Ureter (tissue), 1 donor: ENCODE measurements at places on chromosomes 13 and 19. TPM values are rescaled to one million over a fixed set of nuclear protein-coding genes. Genes with fewer than 3 reads are reported as not detected.

DNA sequence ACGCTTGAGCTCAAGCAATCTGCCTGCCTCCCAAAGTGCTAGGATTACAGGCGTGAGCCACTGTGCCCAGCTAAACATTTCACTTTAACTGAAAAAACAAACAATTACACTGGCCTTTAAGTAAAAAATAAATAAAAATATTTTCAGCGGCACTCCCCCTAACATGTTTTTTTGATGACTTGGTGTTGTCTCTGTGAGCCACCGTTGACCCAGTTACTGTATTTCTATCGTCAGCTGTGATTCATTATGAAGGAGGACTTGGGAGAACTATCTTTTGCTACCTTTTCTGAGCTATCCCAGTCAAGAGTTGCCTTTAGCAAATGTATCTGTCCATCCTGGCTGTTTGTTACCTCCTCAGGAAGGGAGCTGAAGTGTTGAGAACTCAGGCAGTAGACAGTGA, 18.5 kb upstream of the C19orf33 start:
- no peak for DNase-seq

DNA sequence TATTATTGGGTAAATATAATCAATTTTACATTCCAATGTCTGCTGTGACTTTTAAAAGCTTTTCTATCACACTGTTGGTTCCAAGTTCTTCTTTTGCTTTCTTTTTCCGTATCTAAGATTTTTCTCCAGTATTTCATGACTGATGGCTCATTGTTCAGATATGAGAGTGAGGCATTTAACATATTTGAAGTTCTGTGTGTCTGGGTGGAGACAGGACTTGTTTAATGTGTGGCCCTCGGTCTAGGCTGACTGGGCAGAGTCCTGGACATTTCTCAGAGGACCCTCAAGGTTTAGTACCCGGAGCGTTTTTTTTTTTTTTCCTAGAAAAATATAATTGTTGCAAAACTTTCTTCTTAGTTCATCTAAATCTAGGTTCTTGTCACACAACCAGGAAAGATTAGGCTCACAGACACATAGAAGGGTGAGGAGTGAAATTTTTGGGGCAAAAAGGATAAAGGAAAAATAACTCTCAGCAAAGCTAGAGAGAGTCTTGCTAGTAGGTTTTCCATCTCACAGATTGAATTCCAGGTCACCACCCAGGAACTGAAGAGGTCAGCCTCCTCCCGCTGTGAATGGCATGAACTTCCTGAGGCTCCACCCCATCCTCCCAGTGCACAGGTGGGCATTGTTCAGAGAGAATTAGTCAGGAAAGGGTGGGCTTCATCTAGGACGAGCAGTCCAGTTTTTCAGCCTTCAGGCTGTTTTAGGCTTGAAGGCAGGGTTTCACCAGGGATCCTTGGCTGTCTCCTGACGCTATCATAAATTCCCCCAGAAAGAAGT, 1002.4 kb upstream of the PCDH9 start:
- no peak for DNase-seq

DNA sequence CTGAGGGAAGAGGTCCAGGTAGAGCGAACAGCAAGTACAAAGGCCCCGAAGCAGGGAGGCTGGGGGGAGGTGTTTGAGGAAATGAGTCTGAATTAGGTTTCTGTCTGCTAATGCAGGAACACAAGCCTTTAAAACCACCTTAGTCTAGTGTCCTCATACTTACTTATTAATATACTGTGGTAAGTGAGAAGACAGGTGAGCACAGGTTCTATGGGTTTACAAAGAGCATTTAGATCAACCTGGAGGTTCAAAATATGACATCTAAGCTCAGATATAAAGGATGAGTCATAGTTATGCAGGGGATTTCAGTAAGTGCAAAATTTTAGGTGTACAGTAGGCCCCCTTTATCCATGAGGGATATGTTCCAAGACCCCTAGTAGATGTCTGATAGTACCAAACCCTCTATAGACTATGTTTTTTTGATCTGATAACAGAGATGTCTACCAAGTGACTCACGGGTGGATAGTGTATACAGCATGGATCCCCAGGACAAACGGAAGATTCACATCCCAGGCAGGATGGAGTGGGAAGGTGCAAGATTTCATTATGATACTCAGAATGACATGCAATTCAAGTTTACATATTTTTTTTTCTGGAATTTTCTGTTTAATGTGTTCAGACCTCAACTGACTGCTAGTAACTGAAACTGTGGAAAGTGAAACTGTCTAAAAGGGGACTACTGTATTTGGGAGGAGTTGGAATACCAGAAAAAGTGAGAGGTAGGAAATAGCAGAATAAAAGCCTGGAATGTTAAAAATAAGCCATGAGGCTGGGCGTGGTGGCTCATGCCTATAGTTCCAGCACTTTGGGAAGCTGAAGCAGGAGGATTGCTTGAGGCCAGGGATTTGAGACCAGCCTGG, 18.2 kb upstream of the MED4 start:
- no peak for DNase-seq

- no peak for DNase-seq
These were observed 19.5 kb upstream of the TRPC4 start for GRCh38 chr13:37889102-37889501.

DNA sequence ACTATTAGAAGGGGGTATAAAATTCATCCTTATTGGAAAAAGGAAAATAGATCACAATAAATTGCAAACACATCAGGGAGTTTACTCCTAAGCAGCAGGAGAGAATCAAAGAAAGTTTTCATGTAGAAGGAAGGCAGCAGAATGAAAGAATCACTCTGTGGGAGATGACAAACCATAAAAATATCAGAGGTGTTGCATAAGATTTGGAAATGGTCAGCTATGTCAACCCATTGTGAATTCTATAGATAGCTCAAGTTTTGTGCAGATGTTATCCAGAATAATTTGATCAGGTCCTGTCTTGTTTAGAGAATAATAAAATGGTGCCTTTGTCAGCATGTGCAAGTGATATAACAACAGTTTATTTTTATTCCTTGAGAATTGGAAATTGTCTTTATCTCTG, 622.4 kb downstream of the DCT start:
- DNase-seq: no peak

LILRB3 gene
- total RNA-seq: 5.6 TPM
